ENCODE measurements at places on chromosomes 12 and 14.
A peak's percentile ranks its signal among the peaks of the same experiment; 100 is the strongest.

DNA sequence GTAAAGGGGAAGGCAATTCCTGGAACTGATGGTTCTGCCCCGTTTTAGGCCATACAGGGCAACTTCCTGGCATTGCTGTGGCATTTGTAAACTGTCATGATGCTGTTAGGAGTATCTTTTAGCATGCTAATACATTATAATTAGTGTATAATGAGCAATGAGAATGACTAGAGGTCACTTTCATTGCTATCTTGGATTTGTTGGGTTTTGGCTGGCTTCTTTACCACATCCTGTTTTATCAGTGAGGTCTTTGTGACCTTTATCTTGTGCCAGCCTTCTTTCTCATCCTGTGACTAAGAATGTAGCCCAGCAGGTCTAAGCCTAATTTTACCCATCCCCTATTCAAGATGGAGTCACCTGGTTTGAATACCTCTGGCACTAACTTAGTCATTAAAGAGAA, 51.2 kb downstream of the TESPA1 start:
- DNase-seq, result no peak

- no peak for DNase-seq
Measured at GRCh38 chr14:75476274-75476995, 45.8 kb upstream of the BATF start.

GRCh38 chr14:63867933-63868921, 15.4 kb downstream of the SYNE2 start:
- no peak for DNase-seq

- no peak for DNase-seq
Measured at GRCh38 chr12:114762490-114763110, 78.6 kb upstream of the TBX3 start.

DNA sequence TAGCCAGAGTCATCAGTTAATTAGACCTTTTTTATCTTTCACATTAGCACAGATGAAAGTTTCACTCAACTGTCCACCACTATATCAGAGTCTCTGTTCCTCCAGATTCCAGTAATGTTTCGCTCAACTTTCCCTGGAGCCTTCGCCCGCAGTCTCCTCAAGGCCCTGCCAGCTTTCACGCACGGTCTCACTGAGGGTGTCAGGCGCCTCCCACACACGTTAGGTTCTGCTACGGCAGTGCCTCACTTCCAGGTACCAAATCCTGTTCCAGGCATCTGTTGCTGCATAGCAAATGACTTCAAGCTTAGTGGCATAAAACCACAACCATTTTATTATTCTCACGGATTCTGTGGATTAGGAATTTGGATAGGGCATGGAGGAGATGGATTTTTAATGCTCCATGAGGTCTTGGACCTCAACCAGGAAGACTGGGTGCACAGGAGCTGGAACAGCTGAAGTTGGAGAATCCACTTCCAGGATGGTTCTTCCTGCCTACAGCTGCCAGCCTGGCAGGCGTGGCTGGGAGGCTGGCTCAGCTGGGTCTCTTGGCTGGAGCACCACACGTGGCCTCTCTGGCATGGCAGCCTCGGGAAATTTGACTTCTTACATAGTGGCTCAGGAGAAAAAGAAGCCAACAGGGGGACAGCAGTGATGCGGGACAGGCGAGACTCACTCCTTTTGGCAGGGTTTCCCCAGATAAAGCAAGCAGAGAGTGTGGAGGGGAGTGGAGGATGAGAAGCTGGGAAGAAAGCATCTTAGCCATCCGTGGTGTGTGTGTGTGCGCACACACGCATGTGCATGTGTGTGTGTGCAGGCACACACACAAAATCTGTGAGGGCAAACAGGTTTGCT, 21.3 kb upstream of the BCDIN3D start:
- DNase-seq, result no peak

DNA sequence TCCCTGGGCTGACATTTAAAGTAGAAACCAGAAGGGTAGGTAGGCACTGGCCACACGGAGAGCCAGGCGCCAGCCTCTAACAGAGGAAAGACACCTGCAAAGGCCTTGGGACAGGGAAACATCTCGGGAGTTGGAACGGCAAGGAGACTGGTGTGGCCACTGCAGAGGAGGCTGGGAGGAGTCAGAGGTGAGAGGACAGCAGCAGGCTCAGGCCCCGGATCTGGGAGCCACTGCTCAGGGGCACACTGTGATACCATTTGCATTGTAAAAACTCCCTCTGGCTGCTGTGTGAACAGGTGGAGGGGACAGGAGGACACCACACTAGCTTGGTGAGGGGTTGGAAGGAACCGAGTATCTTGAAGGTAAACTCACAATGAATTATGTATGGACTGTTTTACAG, 2.7 kb downstream of the ANHX start:
- no peak for DNase-seq

- no peak for DNase-seq
Measured at GRCh38 chr12:113659416-113659815, 187.7 kb upstream of the LHX5 start.

DNA sequence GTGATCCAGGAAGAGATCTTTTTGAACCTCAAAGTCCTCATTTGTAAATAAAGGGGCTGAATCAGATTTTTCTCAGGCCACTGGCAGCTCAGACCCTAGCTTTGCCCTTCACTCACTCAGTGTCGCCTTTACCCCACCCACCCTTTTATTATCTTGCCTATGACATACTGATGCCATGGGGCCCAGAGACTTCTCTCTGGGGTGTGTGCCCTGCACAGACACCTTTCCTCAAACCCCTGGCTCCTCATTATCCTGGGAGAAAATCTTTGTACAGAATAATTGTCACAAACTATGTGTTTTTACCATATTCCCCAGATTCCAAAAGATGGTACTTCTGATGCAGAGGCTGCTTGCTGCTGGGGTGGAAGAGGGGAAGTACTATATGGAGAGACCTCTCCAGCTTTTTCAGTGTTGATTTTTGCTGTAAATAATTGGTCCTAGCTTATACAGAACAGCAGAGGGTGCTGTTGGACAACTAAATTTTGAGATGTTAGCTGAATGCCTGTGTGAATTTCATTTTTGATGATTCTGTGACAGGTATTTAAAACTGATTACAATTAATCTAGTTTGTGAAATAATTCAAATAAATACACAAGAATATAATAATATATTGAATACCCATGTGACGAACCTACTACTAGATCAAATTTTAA, 53.9 kb upstream of the DCD start:
- DNase-seq, result no peak

- peak; percentile 29 for DNase-seq
Measured at GRCh38 chr14:58428118-58428683, 682 bp downstream of the KIAA0586 start.

DNA sequence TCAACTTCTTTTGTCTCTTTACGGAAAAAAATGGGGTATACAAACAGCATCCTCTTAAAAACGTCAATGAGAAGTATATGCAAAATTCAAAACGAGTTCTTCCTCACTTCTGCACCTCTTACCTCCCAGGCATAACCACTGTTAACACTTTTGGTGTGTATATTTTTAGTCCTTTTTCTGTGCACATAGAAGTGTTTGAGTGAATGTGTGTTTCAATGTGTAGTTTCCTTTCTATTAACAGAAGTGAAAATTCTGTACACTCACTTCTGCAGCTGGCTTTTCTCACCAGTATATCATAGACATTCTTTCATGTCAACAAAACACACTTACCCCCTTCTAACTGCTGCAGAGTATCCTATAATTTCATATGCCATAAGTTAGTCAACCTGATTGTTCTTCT, 5.4 kb downstream of the UBR7 start:
- DNase-seq, result no peak

GRCh38 chr14:86799244-86799647, 1193.7 kb downstream of the GALC start:
- DNase-seq, result peak; percentile 61

DNA sequence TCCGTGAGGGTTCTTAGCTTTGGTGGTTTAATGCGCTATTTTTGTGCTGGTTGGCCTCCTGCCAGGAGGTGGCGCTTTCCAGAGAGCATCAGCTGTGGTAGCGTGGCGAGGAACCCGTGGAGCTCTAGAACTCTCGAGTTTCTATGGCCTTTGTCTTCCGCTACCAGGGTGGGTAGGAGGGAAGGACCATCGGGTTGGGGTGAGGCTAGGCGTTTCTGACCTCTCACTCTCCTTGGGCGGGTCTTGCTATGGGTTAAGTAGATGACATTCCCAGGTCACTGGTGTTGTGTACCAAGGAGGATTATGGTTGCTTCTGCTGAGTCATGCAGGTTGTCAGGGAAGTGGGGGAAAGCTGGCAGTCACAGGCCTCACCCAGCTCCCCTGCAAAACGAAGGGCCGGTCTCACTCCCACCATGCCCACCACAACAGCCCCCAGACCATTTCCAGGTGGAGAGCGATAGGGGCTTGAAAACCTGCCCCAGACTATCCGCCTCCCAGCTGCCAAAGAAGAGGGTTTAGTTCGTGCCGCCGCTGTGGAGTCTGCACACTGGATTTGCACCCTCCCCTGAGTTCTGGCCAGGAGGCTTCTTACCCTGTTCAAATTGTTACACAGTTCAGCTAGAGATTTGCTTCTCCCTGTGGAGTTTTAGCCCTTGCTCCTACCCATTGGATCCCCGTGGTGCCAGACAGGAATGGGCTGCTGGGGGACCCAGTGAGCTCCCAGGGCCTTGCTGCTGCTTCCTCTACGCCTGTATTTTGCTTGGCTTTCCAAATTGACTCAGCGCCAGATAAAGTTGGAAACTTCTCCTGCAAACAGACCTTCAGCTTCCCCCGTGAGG, 21.9 kb downstream of the RNFT2 start:
- DNase-seq, result no peak

GRCh38 chr12:43912859-43913258, 77.0 kb downstream of the TMEM117 start:
- DNase-seq, result no peak

DNA sequence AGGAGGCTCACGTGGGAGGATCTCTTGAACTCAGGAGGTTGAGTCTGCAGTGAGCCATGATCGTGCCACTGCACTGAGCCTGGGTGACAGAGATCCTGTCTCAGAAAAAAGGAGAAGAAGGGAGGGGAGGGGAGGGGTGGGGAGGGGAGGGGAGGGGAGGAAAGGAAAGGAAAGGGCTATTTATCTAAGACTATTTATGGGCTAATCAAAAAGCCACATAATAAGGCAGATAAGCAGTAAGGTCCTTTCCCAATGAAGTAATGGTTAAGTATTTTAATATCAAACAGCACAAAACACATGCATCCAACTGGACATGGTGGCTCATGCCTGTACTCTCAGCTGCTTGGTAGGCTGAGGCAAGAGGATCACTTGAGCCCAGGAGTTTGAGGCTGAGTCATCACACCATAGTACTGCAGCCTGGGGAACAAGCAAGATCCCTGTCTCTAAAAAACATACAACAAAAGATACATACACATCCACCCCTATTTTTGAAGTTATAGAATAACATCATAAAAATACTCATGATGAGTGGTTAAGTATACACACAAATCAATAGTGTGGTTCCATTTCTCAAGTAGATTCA, 9.7 kb downstream of the PAWR start:
- DNase-seq, result peak; percentile 68

DNA sequence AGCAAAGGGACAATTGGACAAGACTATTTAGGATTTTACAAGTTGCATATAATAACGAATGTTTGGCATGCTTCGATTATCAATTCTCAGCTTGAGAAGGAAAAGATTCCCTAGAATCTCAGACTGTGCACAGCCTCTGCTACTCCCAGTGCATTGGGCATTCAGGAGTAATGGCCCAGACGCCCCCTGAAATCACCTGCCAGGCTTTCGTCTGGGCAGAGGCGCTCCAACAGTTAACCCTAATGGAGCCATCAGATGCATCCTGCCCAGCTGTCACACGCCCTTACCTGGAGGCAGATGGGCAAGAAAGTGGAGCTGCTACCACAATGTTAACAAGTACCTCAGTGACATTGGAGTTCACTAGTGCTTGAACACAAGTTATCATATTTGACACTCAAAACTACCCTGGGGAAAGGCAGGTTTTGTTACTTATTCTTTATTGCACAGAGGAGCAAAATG, 927 bp upstream of the LRP6 start:
- DNase-seq, result no peak

DNA sequence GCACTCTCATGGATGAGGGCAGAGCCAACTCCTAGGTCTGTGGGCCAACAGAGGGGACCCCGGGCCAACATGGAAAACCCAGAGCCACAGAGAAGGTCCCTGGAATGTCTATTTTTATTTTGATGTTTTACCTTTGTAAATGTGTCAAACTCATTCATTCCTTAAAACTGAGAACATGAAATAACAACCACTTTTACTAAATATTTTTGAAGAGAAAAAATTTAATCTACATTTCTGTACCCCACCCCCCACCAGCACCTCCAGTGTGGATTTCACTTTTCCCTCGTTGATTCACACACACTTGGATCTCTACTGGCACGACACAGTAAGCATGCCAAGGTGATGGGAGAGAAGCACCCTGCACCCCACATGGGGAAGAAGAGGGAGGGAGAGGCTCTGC, 6.7 kb downstream of the KRT77 start:
- no peak for DNase-seq

DNA sequence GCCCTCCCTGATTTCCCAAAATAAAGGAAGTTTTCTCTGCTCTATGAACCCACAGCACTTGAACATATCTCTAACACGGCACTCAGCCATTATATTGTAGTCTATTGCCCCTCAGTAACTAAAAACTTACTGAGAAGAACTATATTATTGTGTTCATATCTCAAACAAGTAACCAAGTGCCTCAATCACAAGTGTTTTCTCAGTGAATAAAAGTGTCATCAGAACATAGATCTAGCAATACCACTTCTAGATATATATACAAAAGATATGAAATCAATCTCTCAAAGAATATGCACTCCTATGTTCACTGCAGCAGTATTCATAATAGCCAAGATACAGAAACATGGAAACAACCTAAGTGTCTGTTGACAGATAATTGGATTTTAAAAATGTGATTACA, 138.1 kb downstream of the NELL2 start:
- no peak for DNase-seq

DNA sequence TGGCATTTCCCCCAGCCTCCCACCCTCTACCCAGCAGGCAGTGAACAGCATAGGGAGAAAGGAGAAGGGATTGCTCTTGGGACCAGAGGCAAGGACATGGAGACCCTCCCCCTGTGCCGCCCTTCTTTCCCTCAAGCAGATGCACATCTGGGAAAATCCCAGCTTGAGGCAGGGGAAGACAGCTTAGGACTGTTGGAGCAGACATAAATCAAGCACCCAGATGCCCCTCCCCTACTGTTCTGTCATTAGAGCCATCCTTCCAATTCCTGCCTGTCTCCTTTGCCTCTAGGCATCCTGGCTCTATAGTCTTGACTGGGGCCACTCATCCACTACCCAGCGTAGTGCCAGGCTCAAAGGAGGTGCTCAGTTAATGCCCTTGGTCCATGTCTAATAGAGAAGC, 7.5 kb upstream of the CISTR start:
- no peak for DNase-seq

- no peak for DNase-seq
Measured at GRCh38 chr12:9346866-9347327, 138.7 kb upstream of the PZP start.
